Prostate gland (tissue), 2 donors: ENCODE measurements at places on chromosomes 6 and 20. TPM values are rescaled to one million over a fixed set of nuclear protein-coding genes. Genes with fewer than 3 reads are reported as not detected.

DNA sequence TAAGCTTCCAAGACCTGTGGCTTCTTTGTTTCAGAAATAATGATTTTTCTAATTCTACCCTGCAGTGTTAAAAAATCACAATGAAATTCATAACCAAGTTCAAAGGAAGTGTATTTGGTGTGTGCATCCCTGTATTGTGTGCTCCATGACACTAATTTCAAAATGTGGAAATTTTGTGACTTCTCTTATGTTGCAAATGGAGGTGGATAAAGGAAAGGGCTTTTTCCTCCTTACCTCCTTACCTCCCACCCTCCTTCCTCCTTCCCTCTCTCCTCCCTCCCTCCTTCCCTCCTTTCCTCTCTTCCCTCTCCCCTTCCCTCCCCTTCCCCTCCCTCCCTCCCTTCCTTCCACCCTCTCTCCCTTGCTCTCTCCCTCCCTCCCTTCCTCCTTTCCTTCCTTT, 10.5 kb downstream of the CDH4 start:
- no peaks in the 10 kb centered on the region for H3K4me1 ChIP-seq
- H3K36me3 ChIP-seq: no peaks in the 10 kb centered on the region
- no peak overlapping the region for H3K4me3 ChIP-seq
- DNase-seq: no peak
- H3K27ac ChIP-seq: no peak overlapping the region

DNA sequence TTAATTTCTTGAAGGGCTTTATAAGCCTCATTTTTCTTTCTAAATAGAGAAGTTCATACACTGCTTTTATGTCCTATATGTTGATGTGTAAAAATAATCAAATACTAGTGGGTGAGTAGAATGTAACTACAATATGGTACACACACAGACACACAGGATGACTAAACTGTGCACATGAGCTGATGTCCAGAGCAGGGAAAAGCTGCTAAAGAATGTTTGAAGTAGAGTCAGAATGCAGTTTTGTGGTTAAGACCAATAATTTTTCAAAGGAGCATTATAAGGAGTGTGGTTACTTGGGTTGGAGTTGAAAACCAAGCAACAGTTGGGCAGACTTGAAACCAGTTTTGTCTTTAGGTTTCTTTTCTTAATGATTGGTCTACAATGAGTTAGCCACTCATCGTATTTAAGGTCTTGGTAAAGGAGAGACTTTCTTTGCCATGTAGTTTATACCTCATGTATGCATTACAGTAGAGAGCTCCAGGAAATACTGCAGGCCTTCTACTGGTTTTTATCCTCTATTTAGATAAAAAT, 196.6 kb downstream of the ESR1 start:
- H3K27ac ChIP-seq: no peak overlapping the region
- DNase-seq: no peak
- H3K27me3 ChIP-seq: no peaks in the 10 kb centered on the region
- H3K4me3 ChIP-seq: no peak overlapping the region
- H3K36me3 ChIP-seq: no peaks in the 10 kb centered on the region

- no peak overlapping the region for H3K27ac ChIP-seq
- H3K4me1 ChIP-seq: no peaks in the 10 kb centered on the region
- no peaks in the 10 kb centered on the region for H3K36me3 ChIP-seq
These were observed 45.6 kb downstream of the LY86 start for GRCh38 chr6:6633898-6634734.

SLC52A3 gene
- 34.3 TPM for total RNA-seq

GNMT gene
- total RNA-seq: 14.7 TPM
